T-helper 17 cell (primary cell): ENCODE measurements at places on chromosomes 7 and 10. TPM values are rescaled to one million over a fixed set of nuclear protein-coding genes. Genes with fewer than 3 reads are reported as not detected.

Gene SAMD9
- total RNA-seq = 25.4 TPM

Gene LRRC4
- total RNA-seq = 0.34 TPM

DNA sequence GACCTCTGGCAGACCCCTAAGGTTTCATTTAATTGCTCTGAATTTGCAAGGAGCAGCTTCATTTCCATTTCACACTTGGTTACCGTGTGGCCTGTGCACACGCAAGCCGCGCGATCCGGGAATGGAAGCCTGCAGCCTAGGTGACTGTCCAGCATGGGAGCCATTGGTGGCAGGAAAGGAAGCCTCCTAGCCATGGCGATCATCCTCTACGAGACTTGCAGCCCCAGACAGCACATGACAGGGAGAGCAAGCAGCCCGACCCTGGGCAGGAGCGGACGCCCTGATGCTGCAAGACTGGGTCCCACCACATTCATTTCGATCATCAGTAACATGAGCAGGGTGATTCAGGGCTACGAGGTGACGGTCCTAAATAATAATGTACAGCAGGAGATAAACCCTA lies 33.9 kb downstream of the C10orf143 start:
- no peak for DNase-seq

DNA sequence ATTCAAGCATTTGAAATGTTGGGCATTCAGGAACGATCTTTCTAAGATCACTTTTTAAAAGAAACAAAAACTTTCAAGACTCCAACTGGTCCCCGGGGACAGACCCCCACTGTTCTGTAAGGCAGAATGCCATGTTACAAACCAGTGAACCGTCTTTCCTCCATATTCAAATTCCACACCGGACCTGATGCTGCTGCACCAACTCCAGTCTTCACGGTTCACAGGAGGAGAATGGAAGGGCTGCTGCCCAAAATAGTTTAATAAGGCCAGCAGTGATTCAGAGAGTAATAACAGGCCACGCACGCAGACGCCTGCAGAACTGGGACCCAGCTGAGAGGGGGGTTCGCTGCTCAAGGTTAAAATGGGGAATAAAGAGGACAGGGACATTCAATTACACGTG lies 47.2 kb downstream of the OSBPL3 start:
- DNase-seq = no peak

- DNase-seq = no peak
Measured at GRCh38 chr10:81569488-81569887, 305.5 kb upstream of the NRG3 start.

- DNase-seq = no peak
Measured at GRCh38 chr10:33802566-33802965, 468.1 kb upstream of the NRP1 start.

- no peak for DNase-seq
Measured at GRCh38 chr10:74887614-74888284, 61.3 kb downstream of the KAT6B start.

- DNase-seq = no peak
Measured at GRCh38 chr7:140082770-140083169, 20.0 kb upstream of the PARP12 start.

GRCh38 chr7:127822822-127823508 lies 171.0 kb downstream of the SND1 start:
- DNase-seq = no peak
